ENCODE measurements at places on chromosomes 4 and X.
A peak's percentile ranks its signal among the peaks of the same experiment; 100 is the strongest.

GRCh38 chr4:140426610-140427105 lies 790 bp downstream of the CLGN start:
- DNase-seq = no peak

DNA sequence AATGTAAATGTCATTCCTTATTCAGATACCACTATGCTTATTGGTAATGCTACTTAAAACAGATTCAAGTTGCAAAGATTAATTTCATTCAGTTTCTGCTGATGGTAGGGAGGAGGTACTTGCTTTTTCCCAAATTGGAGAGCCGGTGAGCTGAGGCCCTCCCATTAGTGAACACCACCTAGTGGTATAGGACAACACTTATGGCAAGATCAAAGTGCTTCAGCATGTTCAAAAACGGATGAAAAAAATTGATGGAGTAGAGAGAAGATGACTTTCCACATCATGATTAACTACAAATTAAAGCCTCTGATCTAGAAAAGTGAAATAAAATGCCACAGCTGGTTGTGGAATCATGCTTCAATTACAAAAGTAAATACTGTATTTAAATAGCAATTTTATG lies 112.9 kb downstream of the MBNL3 start:
- no peak for DNase-seq

GRCh38 chr4:44629280-44629866 lies 22.1 kb downstream of the YIPF7 start:
- peak; percentile 53 for DNase-seq

DNA sequence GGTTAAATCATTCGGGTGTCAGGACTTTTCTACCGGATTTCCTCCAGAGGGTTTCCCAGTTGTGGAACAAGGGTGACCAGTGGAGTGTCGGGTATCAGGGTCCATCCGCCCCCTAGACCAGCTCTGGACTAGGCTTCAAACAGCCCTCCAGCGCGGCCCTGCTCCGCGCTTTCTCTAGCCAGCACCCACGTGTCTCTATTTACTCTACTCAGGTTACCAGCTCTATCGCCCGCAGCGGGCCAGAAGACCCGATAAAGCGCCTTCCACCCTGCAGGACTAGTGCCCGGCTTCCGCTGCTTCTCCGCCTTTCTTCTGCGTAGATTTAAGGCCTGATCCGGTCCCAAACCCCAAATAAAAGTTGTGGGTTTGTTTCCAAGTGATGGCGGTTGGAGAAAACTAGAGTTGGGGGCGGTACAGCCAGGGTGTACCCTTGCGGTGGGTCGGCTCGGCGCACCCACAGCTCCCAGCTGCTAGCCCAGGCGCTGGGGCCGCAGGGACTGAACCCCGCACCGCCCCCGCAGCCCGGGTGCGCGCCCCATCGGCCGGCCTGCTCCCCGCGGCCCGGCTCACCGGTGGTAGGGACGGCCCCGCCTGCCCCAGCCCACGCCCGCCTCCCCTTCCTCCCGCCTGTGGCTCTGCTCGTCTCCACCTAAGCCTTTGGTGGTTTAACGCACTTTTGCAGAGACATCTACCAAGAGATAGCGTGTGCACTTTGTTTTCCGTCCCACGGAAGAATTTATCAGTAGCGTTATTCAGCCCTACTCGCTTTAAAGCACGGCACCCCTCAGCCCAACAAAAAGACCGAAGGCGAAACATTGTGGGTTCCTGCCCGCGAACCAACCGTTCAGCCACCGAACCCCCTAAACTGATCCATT lies 2.1 kb downstream of the LEF1 start:
- no peak for DNase-seq

GRCh38 chr4:15245006-15245530 lies 182.8 kb upstream of the C1QTNF7 start:
- no peak for DNase-seq

DNA sequence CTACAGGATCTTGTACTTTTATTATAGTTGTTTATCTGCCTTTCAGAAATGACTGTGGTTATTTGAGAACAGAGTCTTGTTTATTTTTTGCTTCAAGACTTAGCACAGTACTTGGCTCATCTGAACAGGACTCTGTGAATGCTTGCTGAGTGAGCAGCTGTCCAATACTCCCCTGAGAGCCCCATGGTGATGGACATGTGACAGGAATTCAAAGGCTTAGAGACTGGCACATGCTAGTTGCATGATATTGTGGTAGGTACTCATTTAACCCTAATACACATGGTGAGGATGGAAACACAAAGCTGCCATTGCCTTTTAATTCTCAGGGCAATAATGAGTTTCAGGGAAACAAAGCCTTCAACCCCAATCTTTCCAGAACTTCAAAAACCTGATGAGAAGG lies 97.3 kb downstream of the GEMIN8 start:
- DNase-seq = no peak

- no peak for DNase-seq
Measured at GRCh38 chr4:184269879-184270430, 52.3 kb upstream of the ENPP6 start.

Data from midbrain (tissue), 1 donor.